ENCODE measurements at places on chromosomes 12 and 14.

- no peak for DNase-seq
These were observed 215.5 kb downstream of the DPF3 start for GRCh38 chr14:72678356-72678755.

GRCh38 chr12:92076101-92076500 lies 69.5 kb downstream of the BTG1 start:
- DNase-seq, result no peak

DNA sequence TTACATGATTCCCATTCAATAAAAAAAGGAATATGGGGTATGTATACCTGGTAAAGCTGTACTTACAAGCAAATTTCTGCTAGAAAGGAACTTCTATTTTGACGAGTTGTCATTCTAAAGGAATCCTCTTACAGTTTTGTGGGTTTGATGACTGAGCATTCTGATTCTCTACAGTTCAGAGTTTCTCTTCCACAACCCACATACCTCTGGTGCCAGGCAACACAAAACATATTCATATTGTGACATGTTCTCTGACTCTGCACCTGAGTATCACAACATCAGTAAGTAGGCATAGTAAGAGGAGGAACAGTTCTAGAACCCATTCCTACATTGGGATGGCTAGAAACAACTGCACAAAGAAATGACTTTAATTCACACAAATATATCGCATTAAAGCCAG lies 636.6 kb downstream of the MED13L start:
- no peak for DNase-seq

DNA sequence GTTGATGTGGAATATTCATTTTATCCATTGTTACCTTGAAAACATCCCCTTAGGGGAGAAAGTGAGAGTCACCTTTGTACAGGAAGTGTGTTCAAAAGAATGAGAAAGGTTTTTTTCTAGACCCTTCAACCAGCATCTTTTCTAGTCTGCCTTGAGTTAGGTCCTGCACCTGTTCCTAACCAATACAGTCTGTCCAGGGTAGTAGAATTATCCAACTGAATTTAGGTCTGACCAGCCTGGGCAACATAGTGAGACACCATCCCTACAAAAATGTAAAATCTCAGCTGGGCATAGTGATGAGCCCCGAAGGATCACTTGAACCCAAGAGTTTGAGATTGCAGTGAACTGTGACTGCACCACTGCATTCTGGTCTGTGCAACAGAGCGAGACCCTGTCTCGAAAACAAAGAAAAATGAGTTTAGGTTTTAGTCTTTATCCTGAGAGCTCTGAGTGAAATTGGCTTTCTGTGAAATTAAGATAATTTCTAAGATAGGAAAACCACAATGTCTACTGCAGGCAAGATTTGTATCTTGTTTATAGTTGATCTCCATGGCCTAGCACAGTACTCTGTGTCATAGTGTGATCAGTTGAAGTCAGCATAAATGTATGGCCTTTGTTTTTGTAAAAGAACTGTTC lies 25.2 kb downstream of the ARHGAP5 start:
- no peak for DNase-seq

DNA sequence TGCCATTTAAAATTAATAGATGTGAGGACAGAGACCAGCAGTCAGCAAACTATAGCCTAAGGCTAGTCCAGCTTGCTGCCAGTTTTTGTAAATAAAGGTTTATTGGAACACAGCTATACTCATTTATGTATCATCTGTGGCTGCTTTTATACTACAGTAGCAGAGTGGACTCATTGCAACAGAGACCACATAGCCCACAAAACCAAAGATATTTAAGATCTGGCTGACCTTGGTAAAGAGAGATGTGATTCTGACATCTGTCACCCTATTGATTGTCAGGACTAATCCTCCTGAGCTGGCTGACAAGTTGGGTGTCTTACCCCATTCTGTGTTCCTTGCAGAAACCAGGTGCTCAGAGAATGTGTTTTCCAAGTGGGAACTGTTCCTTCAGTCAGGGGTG lies 99.9 kb downstream of the BEGAIN start:
- DNase-seq, result no peak

DNA sequence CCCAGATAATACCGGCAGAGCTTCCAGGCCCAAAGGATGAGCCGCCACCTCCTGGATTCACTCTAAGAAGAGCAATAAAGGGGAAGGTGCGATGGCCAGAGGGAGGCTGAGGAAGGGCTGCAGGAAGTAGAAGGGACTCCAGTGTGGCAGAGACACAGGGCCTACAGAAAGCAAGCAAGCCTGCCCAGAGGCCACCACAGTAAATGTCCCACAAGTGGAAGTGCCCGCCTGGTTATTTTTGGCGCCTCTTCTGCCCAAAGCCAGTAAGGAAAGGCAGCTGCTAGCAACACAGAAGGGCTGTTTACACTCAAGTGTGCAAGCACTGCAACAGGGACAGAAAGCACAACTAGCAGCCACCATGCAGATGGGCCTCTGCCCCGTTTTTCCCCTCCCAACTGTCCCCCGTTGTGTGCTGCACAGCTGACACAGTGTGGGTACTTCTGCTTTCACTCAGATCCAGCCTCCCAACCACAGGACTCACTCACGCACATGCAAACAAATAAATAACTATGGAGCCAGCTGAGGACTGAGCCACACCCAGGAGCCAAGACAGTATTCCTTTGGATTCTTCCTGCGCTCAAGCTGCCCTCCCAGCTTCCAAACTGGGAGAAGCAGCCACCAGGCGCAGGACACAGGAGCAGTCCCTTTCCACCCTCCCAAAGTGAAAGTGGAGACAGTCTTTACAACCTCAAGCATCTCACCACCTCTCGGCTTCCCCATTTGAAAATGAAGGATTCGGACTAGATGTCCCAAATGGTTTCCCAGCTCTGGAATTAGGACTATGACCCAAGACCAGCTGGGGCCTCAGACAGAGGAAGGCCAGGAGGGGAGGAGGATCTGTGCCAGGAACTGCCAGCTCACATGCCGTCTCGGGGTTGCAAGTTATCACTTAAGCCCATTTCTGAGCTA lies 40.0 kb upstream of the PNMA1 start:
- no peak for DNase-seq

DNA sequence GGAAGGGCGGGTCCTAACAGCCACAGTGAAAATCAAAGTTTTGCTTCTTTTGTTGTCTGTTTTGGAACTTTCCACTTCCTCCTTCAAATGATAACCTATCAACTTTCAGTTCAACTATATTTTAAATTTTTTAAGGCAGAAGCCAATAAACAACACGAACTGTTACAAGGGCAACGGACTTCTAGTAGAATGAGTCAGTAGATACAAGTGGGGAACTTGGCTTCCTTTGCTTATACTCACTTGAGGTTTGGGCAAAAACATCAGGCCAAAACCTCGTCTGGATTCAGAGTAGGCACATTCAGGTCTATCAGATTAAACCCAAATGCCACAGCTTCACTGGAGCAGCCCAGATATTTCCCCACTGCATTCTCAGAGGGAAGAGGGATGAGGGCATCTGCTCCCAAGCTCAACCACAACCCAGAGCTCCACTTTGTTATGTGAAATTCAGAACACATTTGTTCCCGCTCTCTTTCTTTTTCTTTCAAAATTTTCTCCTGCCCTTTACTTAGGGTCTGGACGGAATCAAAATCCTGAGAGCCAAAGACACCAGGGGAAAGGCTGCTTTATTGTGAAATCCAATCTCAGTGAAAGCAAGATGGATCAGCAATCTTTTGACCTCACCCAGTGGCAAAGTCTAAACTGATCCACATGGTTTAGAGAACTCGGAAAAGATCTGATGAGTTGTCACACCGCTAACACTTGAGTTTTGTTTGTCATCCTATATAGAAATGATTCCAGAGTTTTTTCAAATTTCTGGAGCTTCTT lies 152.5 kb upstream of the BTG1 start:
- DNase-seq, result no peak
